ENCODE measurements at places on chromosomes 2 and 18. TPM values are rescaled to one million over a fixed set of nuclear protein-coding genes. Genes with fewer than 3 reads are reported as not detected.

Gene AGXT
- 1.0 TPM for total RNA-seq

Gene GAREM1
- total RNA-seq = 14.5 TPM

GRCh38 chr2:56449449-56449860, 265.7 kb downstream of the CCDC85A start:
- no peak for DNase-seq

- DNase-seq = no peak
Measured at GRCh38 chr2:212956665-212957607, 194.5 kb downstream of the IKZF2 start.

DNA sequence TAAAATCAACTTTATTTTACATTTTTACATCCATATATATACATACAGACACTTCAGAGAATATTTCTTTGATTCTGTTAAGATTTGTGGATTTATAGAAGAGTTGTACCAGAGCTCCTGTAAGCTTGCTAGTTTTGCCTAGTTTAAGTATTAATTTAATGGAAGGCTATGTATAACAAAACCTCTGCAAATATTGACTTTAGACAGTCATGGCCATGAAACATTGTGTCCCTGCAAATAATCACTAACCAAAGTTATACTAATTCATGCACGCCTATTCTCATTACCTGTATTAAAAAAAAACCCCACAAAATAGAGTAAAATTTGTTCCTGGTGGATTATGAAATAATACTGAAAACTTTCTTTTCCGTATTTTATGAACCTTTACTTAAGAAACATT, 379.3 kb downstream of the CTNNA2 start:
- DNase-seq = no peak

- DNase-seq = no peak
Measured at GRCh38 chr2:19861813-19862212, 40.0 kb downstream of the TTC32 start.

- DNase-seq = peak; percentile 66
Measured at GRCh38 chr18:26091047-26091630, 726 bp upstream of the SS18 start.

- no peak for DNase-seq
Measured at GRCh38 chr2:239152916-239153305, 247.9 kb downstream of the HDAC4 start.
